ENCODE measurements at places on chromosomes 5 and 9.

DNA sequence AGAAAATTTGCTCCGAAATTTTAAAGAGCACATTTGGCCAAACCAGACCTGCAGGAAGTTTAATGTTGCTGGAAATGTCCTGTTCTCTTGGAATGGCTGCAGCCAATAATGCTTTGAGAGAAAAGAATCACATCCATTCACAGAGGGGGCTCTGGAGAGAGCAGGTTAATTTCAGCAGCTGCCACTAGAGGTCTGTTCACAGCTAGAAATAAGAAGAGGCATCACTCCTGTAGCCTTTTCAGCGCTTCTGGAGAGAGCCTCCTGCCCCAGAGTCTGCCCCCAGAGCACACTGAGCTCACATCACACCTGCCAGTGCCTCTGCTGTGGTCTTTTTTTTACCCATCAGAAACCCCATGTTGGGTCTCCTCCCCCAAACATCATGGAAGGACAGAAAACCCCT lies 124.8 kb upstream of the RAD23B start:
- DNase-seq: no peak

GRCh38 chr5:1324719-1325190 lies 20.1 kb downstream of the CLPTM1L start:
- DNase-seq: no peak

- no peak for DNase-seq
Measured at GRCh38 chr5:88399561-88399960, 130.9 kb upstream of the TMEM161B start.

- no peak for DNase-seq
Measured at GRCh38 chr5:160023007-160023907, 14.3 kb downstream of the TTC1 start.

DNA sequence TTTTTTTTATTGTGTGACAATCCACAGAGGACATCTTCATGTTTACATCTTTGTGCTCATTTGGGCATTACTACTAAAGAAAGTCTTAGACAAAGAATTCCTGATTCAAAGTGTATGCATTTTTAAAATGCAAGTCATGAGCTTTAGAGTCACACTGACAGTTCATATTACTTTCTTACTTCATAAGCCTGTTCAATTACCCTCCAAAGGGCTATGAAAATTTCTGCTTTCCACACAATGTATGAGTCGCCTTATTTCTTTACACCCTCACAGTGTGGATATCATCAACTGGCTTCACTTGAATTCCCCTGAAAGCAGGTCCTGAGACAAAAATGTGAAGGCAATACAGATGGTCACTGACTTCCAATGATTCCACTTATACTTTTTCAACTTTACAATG lies 280.4 kb upstream of the PTGER4 start:
- DNase-seq: no peak

Data from Right ventricle myocardium inferior (tissue), 1 donor.